Cortex of kidney (tissue), 1 donor: ENCODE measurements at places on chromosomes 4 and X.

GRCh38 chr4:124768596-124769365, 56.2 kb upstream of the ANKRD50 start:
- no peak for DNase-seq

DNA sequence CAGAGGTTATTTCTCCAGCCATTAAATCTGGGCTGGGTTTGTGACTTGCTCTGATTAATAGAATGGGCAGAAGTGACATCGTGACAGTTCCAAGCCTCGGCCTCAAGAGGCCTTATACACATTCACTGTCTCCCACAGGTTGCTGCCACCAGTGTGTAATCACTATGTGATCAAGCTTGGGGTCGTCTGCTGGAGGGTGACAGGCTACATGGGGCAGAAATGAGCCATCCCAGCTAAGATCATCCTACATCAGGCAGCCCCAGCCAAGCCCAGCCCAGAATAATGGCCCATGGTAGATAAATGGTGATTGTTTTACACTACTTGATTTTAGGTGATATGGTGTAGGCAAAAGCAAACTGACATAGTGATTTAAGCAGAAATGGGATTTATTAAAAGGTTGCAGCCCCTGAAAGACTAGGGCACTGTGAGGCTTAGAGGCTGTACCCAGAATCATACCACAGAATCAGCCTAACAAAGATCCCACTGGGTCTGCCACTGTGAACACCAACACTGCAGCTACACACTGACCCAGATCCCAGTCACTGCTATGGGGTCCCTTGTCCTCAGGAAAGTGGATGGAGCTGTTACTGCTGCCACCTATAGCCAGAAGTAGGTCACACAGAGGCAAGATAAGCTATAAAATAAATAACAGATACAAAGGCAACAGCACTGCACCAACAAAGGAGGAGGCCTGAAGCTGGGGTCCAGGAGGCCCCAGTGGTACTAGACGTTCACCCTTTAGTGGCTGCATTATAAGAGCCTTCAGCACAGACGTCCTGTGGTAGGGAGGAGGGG, 159.6 kb upstream of the RBPJ start:
- no peak for DNase-seq

DNA sequence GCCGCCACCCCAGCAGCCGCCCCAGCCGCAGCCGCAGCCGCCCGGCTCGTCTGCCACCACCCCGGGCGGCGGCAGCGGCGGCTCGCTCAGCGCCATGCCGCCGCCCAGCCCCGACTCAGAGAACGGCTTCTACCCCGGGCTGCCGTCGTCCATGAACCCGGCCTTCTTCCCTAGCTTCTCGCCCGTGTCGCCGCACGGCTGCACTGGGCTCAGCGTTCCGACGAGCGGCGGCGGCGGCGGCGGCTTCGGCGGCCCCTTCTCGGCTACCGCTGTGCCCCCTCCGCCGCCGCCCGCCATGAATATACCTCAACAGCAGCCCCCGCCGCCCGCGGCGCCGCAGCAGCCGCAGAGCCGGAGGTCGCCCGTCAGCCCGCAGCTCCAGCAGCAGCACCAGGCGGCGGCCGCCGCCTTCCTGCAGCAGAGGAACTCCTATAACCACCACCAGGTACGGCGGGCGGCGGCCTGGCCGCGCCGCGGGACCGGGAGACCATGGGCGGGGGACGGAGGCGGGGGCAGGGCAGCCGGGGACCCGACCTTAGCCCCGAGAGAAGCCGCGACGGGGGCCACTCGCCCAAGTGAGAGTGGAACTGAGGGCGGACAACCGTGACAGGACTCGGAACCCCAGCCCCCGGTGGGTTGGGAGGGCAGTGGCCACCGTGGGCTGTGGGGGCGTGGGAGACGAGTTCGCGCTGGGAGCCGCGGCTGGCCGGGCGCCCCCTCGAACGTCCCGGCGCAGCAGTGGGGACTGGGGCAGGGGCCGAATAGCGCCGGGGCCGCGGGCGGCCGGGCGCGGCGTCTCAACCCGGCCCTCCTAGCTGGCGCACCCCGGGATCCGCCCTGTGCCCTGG, 1.8 kb downstream of the CPEB2 start:
- no peak for DNase-seq

DNA sequence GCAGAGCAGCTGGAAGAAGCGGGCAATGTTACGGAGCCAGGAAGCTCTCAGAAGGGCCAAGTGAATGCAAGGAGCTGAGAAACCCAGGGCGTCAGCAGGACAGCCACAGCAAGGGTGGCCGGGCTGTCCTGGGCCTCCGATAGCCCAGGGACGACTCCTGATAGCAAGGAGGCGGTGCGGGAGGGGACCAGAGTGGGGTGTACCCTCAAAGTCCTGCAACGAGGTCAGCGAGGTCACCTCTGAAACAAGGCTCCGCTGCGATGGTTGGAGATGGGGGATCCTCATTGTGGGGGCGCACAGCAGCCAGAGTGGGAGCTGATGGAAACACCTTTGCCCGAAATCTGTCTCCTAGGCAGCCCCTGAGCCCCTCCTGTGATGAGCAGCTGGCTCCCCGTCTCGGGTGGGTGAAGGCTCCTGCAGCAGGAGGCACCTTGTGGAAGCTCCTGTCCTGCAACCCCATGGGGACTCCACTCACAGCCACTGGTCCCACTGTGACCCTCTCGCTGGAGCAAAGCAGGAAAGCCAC, 4.3 kb upstream of the CCNQ start:
- no peak for DNase-seq

GRCh38 chr4:27011401-27011800, 150.8 kb downstream of the STIM2 start:
- no peak for DNase-seq

- DNase-seq = no peak
These were observed 6.9 kb upstream of the TRPC3 start for GRCh38 chr4:121958777-121959176.

DNA sequence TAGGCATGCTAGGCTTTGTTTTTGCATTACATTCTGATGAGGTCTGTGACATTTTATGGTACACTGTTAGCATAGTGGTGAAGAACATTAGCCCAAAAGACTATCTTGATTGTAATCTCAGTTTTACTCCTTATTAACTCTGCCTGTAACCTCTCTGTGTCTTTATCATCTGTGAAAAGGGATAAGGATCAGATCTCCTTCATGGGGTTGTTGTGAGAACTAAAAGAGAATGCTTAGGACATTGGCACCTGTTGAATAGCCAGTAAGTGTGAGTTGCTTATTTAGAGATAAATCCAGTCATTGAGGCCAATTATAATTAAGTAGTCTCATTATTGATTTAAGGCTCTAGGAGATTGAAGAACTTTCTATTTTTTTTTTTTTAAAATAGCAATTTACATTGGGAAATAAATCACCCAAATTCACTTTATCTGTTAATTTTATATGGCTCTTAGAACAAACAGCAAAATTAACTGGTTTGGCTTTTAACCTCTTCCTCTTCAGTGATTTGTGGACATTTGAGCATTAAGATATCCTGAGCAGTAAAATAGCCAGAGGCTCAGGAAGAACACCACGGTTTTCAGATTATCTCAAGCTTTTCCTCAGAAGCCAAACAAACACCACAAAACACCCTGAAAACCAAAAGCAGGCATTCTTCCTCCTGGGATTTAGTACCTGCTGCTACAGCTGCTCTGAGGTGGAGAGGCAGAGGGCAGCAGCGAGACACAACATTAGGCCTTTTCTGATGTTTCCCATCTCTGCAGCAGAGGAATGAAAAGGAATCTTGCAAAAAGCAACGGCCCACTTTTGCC, 192.9 kb downstream of the ARHGAP10 start:
- no peak for DNase-seq

- no peak for DNase-seq
These were observed 76.2 kb downstream of the COL4A6 start for GRCh38 chrX:108362026-108362425.
